Uterine smooth muscle cell (primary cell): ENCODE measurements at places on chromosomes 1 and 21. TPM values are rescaled to one million over a fixed set of nuclear protein-coding genes. Genes with fewer than 3 reads are reported as not detected.

Gene RAB42
- 2.3 and 3.2 TPM in 2 replicates for total RNA-seq

Gene C1QA
- not detected in 2 replicates for total RNA-seq

Gene RUNX1
- total RNA-seq: 22.1 and 24.4 TPM in 2 replicates

Gene BRWD1
- total RNA-seq: 55.9 and 72.9 TPM in 2 replicates

Gene GBP7
- 0.12 TPM in 1 of 2 replicates, not detected in the other for total RNA-seq

Gene AZIN2
- total RNA-seq: 4.7 and 8.0 TPM in 2 replicates

Gene CYP4Z1
- not detected in 2 replicates for total RNA-seq

Gene PCP4L1
- not detected in 2 replicates for total RNA-seq

Gene TMOD4
- 0.22 TPM in 1 of 2 replicates, not detected in the other for total RNA-seq

Gene AQP10
- total RNA-seq: under 0.01 TPM in 1 of 2 replicates, not detected in the other

Gene GPX7
- 9.7 and 11.7 TPM in 2 replicates for total RNA-seq

Gene DSTYK
- 18.9 and 25.0 TPM in 2 replicates for total RNA-seq

Gene AMY1C
- total RNA-seq: not detected in 2 replicates

Gene IRF6
- total RNA-seq: 0.44 and 0.62 TPM in 2 replicates

Gene NAXE
- total RNA-seq: 80.1 and 83.0 TPM in 2 replicates

Gene MFSD2A
- total RNA-seq: 4.9 and 5.9 TPM in 2 replicates

Gene H3-3A
- total RNA-seq: 83.7 and 88.1 TPM in 2 replicates

Gene RPS27
- total RNA-seq: 516 and 1,068 TPM in 2 replicates

Gene SETSIP
- 0.12 and 0.22 TPM in 2 replicates for total RNA-seq
